ENCODE measurements at places on chromosomes 1 and 21.

DNA sequence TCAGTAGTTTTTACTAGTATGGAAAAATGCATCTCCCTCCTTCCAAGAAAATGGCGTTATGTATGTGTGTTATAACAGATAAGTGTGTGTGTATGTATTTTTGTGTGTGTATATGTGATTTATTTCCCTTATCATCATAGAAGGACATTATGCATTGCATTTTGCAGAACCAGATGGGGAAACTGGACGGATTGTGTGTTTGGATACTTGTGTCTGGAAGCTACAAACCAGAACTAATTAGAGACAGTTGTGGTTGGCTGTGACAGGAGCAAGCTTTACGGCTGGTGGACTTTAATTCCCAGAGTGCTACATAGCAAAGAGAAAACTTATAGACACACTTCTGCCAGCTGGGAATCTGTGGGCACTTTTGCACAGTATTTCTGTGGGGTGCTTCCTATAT, 162.5 kb downstream of the RWDD3 start:
- no peak for DNase-seq

- no peak for DNase-seq
Measured at GRCh38 chr1:32741059-32741412, 38.5 kb upstream of the SYNC start.

- no peak for DNase-seq
Measured at GRCh38 chr1:107252271-107252670, 111.4 kb downstream of the NTNG1 start.

- DNase-seq, result no peak
Measured at GRCh38 chr1:110239441-110240430, 29.6 kb downstream of the KCNC4 start.

- DNase-seq, result no peak
Measured at GRCh38 chr1:66315671-66316070, 218.3 kb upstream of the SGIP1 start.
